ENCODE measurements at places on chromosomes 7 and 10.

GRCh38 chr10:35565602-35566081, 39.5 kb upstream of the GJD4 start:
- no peak for DNase-seq

DNA sequence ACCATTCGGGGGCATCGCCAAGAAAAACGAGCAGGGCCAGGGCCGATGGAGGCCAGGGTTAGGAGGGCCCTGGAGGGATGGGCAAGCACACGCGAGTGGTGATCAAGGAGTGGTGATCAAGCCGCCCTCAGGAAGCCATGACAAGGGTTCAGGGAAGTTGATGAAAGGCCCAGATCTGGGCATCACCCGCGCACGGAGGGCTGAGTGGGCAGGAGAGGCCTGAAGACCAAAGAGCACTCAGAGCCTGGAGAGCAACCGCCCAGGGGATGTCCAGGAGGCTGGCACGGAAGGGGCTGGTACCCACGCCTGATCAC, 114.6 kb downstream of the WDR37 start:
- no peak for DNase-seq

GRCh38 chr10:71297343-71297742, 21.7 kb upstream of the SLC29A3 start:
- no peak for DNase-seq

DNA sequence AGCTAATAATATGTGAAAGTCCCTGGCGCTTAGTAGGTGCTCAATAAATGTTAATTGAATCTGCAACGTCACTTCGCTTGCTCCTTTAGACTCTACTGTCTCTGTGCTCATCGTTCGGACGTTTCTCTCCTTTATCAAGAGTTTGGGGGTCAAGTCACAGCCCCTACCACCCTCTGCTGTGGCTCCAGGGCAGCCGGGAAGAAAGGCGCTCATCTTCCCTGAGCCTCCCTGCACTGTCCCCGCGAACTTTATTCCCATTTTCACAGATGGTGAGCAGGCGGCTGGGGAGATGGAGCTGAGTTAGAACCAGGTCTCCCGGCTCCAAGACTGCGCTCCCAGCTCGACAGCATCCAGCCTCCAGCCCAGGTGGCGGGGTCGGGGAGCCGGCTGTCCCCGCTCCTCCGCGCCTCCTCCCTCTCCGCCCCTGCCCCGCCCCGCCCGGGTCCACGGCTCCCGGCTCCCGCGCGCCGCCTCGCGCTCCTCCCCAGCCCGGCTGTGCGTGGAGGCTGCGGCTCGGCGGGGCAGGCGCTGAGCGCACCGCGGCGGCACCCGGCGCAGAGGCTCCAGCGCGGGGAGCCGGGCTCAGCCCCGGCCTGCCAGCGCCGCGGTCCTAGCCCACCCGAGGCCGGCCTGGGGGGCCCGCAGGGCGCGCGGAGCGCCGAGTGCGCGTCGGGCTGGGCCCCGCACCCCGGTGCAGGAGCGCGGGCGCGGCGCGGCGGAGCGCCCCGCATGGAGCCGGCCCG, at the start of gene CLEC2L:
TSS of gene CLEC2L (plus strand) at position 487 of the 743 bp plus-strand sequence. CDS start at position 730, 243 bp downstream.
- peak; percentile 50 for DNase-seq

DNA sequence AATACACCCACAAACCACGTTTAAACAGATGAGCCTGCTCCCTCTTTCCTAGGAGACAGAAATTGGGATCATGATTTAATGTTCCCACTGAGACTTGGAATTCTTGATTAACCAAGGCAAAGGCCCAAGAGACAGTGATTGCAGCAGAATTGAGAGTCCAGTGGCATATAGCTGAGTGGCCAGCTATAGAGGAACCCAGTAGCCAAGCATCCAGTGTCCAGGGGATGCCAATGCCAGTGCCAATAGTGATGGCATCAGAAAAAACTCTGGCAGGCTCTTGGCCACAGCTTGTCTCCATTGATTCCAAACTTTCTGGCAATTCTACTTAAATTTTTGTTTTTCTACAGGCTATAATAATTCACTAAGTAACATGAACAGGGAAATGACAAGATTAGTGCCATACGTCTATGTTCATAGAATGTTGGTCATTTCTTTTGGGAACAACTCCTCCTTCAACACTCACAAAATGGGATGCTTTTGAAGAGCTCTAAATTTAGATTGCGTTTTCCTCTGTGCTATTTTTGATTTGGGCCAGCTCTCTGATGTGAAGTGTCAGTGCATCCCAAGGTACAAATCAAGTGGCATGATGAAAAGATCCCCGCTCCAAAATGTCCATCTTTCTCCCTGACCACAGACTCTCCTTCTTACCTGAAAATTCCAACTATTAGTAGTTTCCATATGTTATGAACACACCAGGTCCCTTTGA, 83.1 kb upstream of the A1CF start:
- DNase-seq: no peak

GRCh38 chr7:80247144-80247543, 112.5 kb downstream of the GNAI1 start:
- no peak for DNase-seq

DNA sequence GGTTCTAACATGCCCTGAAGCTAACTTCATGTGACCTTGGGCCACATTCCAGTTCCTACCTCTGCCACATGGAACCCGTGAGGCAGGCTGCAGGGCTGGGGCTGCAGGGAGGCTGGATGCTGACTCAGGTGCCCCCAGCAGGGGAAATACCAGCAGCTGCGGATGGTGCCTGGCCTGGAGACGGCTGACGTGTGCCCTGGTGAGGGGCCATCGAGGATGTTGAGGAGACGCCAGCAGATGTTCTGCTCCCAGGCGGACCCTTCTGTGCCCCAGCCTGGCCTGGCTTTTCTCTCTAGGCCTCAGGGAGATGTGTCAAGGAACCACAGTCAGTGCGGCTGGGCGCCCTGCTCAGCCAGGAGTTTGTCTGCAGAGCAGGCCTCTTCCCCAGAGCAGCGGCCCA, 8.8 kb downstream of the BAG3 start:
- DNase-seq: no peak

Data from activated T-cell treated with anti-CD3 and anti-CD28 coated beads, Interleukin-2, amount 50 U/mL, for 48 hours (primary cell).